ENCODE measurements at places on chromosomes 4 and X.

- no peak for DNase-seq
These were observed 2011.9 kb upstream of the PCDH10 start for GRCh38 chr4:131137196-131137595.

DNA sequence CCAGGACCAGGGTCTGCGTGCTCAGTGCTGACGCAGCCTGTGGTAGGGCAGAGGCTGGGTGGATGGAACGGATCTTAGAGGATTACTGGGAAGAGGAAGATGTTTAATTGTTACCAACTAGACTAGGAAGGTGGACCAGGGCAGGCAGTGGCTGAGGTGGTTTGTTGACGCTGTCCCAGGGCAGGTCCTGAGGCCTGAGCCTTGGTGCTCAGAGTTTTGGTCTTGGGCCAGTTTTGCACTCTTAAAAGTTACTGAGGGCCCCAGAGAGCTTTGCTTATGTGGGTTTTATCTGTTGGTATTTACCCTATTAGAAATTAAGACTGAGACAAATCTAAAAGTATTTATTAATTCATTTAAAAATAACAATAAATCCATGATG lies 20.4 kb downstream of the RNF212 start:
- no peak for DNase-seq

DNA sequence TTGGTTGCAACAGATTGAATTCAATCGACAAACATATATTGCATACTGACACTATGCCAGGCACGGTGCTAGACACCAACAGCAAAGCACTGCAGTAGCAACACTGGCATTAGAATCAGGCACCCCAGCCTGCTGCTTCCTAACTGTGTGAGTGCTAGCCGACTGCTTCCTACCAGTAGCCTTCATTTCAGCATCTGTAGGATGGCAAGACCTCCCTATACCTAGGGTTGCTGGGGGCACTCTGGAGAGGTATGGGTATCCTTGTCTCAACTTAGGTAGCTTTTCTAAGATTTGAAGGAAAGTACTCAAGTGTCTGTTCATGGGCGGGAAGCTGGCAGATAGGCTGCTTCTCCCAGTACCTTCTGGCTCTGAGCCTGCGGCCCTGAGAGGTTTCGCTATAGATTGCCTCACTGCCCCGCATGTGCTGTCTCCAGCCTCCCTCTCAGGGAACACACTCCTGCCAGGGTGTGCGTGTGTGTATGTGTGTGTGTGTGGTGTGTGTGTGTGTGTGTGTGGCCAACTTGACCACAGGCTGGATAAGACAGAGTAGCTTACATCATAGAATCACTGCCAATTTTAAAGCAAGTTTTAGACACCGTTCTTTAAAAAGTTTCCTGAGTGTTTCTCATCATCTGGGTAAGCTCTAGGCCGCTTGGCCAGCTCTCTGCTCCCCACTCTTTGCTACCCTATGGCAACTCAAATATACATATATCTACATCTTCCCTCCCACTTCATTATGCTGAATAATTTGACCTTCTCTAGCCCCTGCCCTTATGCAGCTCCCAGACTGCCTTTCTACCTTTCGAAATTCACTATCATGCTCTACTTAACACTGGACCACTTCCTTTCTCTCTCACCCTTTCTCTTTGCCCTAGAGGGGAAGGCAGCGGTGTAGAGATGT lies 97.0 kb upstream of the PJA1 start:
- DNase-seq, result no peak

GRCh38 chrX:150316564-150316963 lies 46.6 kb upstream of the MAMLD1 start:
- no peak for DNase-seq
